ENCODE measurements at places on chromosomes 16 and 17. TPM values are rescaled to one million over a fixed set of nuclear protein-coding genes. Genes with fewer than 3 reads are reported as not detected.

DNA sequence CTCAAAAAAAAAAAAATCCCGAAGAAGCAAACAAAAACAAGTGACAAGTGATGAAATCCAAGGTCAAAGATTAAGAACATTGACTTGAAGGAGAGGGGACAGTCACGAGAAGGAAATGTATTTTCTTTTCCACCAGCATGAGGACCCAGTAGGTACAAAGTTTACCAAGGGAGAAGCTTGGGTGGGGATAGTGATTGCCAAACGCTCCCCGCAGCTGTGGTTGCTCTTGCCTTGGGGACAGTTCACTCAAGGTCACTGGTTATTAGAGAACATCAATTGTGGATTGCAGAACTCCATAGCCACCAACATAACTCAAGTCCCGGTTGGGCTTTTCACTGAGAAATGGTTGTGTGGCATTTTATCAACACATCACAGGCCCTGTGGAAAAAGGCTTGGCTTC is 27.0 kb downstream of the RSL1D1 start:
- no peak for DNase-seq

Gene SLC35G6
- polyA plus RNA-seq = not detected

DNA sequence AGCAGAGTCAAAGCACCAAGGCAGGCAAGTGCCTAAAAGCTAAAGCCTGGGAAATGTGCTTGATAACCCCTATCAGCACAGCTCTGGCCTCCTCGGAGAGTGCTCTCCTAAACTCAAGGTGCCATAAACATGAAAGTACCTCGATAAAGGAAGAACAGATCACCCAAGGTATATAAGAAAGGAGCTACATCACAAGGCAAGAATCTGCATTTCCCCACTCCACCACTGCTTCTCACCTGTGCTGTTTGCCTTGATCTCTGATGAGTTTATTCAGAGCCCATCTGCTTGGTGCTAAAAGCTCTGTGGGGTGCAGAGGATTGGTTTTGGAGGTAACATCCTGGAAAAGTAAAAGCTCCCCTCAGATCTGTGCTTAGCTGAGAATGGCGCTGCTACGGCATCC is 449.5 kb upstream of the CDH5 start:
- no peak for DNase-seq

GRCh38 chr16:89114159-89114981 is 20.7 kb downstream of the ACSF3 start:
- DNase-seq = no peak

Gene AOC2
- 0.73 TPM for polyA plus RNA-seq

Gene TNFSF13
- polyA plus RNA-seq = 5.7 TPM

GRCh38 chr17:1598399-1599095 is 30.1 kb downstream of the SLC43A2 start:
- DNase-seq = no peak

- DNase-seq = no peak
Measured at GRCh38 chr16:466651-467050, 41.2 kb downstream of the RAB11FIP3 start.

DNA sequence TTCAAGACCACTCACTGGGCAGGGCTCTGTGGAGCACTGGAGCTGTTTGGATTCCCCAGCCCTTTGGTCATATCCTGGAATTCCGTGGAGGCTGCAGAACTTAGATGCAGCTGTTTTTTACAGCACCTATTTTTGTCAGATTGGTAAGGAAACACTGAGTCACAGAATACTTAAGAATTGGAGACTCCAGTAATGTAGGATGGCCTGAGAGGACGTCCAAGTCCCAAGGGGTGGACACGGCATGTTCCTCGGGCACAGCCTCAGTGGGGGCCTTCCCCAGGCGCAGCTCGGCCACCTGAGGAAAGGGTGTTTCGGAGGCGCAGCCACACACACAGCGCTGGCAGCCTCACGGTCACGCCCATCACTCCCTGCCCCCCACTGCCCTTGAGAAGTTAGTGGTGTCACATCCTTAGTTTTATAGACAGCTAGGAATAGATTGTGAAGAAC is 14.8 kb downstream of the PLD6 start:
- no peak for DNase-seq

DNA sequence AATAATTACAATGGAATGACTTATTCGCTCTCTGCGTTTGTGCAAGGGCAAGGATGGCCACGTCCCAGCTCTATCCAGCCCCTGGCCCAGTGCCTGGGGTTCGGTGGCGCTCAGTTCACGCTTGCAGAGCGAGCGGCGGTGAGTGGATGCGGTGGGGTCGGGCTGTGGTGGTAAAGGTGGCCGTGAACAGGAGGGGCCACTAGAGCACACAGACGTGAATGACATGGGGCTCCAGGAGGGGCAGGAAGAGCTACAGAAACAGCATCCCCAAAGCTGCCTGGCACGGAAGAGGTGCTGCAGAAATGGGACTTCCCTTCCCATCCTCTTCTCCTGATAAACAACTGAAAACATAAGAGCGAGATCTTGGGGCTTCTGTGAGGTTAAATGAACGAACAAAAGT is 28.4 kb downstream of the IRF8 start:
- no peak for DNase-seq

- DNase-seq = no peak
Measured at GRCh38 chr16:28495098-28495793, 803 bp downstream of the APOBR start.

Gene MYH8
- polyA plus RNA-seq = not detected

GRCh38 chr17:17076066-17076465 is 33.8 kb downstream of the MPRIP start:
- DNase-seq = no peak

DNA sequence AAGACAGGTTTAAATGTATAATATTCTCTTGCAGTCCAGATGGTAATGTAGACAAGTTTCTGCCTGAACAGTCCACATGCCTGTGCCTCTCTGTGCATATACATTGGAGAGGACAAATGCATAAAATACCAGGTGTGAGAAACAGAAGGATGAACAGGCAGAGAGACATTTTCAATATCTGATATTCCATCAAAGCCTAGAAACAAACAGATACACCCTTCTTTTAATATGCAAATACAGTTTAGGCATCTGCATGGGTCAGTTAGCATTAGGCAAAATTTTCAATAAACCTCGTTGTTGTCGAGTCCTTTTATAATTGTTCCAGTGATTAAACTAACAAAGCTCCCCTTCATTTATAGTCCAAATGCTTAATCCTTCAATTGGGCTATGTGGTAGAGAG is 897 bp downstream of the OMG start:
- DNase-seq = no peak

Gene PIPOX
- polyA plus RNA-seq = not detected

- DNase-seq = no peak
Measured at GRCh38 chr16:73432850-73433730, 385.2 kb upstream of the ZFHX3 start.

GRCh38 chr16:29805232-29806098 is 864 bp upstream of the MAZ start:
- no peak for DNase-seq

Gene GUCY2D
- polyA plus RNA-seq = 0.42 TPM

Gene CACNG5
- not detected for polyA plus RNA-seq

DNA sequence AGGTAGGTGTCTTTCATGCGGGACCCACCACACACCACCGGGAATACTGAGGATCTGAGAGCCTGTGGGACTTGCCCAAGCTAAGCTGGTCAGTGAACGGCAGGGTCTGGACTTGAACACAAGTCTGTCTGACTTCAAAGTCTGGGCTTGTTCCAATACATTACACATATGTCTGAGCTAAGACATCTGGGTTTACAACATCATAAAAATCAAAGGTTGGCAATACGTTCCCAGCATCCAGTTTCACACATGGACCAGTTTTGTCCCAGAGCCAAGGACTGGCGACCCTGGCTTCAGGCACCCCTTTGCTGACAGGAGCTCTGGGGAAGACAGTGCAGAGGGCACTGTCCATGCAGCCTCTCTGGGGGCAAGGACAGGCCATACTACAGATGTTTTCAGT is 27.9 kb upstream of the AXIN2 start:
- no peak for DNase-seq

DNA sequence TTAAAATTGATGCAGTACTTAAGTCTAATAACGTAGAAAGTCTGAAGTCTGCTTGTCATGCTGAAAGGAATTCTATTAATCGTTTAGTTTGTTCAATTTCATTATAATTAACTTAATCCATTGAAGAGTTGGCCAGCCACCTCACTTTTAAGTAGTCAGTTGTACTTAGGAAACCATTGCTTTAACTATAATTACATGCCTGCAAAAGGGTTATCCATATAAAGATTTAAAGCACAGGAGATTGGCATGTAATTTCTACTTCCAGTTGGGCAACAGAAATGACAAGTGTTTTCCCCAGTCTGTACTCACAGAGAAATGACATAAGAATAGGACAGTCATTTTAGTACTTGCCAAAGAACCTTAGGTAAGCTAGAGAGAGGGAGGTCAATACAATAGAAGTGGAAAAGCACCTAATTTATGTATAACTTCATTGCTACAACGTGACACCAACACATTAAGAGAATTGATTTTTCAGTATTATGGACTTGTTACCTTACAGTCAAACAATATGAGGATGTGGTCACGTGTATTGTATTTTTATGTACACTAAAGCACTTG is 3.7 kb upstream of the USP32 start:
- no peak for DNase-seq
